Vagina (tissue), 2 donors: ENCODE measurements at places on chromosomes 7 and 10. TPM values are rescaled to one million over a fixed set of nuclear protein-coding genes. Genes with fewer than 3 reads are reported as not detected.

Gene CYP26C1
- total RNA-seq: not detected

Gene RNF133
- 0.98 TPM for total RNA-seq

Gene LLCFC1
- not detected for total RNA-seq

Gene MGAM2
- not detected for total RNA-seq

Gene TSPAN33
- total RNA-seq: 2.7 TPM

Gene LRRC18
- not detected for total RNA-seq

Gene LHFPL3
- not detected for total RNA-seq

Gene SMC3
- 27.5 TPM for total RNA-seq

Gene ZNHIT1
- total RNA-seq: 55.2 TPM

Gene LGI1
- total RNA-seq: 0.74 TPM

Gene TRIM50
- total RNA-seq: not detected

Gene PAPOLB
- not detected for total RNA-seq

Gene NPC1L1
- total RNA-seq: 0.49 TPM

Gene PKD2L1
- not detected for total RNA-seq

Gene POLD2
- 42.0 TPM for total RNA-seq

Gene FAM13C
- 12.8 TPM for total RNA-seq

Gene PANK1
- 10.3 TPM for total RNA-seq

Gene CLDN3
- not detected for total RNA-seq

Gene ACTL6B
- total RNA-seq: 0.49 TPM

Gene TMEM225B
- total RNA-seq: 1.2 TPM

Gene CFTR
- not detected for total RNA-seq

Gene CDH23
- total RNA-seq: 10.3 TPM

Gene ARL3
- 7.4 TPM for total RNA-seq

Gene CCDC172
- not detected for total RNA-seq

Gene SLK
- total RNA-seq: 50.1 TPM

Gene CNNM1
- total RNA-seq: 2.5 TPM

Gene STK32C
- 4.7 TPM for total RNA-seq

Gene BTBD16
- total RNA-seq: not detected

Gene CPVL
- 9.6 TPM for total RNA-seq

Gene HKDC1
- 2.5 TPM for total RNA-seq

Gene SPDYE9
- not detected for total RNA-seq

Gene CDNF
- total RNA-seq: 7.4 TPM
